ENCODE measurements at places on chromosomes 11 and 22.

DNA sequence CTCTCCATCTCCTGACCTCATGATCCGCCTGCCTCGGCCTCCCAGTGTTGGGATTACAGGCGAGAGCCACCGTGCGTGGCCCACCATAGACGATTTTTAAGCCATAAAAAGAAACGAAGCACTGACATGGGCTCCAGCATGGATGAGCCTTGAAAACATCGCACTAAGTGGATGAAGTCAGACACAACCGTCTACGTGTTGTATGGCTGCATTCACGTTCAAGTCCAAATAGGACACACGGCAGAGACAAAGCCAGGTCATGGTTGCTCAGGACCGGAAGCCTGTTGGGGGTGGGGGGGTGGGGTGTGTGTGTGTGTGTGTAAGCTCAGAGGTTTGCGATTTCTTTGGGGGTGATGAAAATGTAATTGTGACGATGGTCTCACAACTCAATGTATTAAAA lies 10.0 kb downstream of the RRP7A start:
- no peak for DNase-seq

DNA sequence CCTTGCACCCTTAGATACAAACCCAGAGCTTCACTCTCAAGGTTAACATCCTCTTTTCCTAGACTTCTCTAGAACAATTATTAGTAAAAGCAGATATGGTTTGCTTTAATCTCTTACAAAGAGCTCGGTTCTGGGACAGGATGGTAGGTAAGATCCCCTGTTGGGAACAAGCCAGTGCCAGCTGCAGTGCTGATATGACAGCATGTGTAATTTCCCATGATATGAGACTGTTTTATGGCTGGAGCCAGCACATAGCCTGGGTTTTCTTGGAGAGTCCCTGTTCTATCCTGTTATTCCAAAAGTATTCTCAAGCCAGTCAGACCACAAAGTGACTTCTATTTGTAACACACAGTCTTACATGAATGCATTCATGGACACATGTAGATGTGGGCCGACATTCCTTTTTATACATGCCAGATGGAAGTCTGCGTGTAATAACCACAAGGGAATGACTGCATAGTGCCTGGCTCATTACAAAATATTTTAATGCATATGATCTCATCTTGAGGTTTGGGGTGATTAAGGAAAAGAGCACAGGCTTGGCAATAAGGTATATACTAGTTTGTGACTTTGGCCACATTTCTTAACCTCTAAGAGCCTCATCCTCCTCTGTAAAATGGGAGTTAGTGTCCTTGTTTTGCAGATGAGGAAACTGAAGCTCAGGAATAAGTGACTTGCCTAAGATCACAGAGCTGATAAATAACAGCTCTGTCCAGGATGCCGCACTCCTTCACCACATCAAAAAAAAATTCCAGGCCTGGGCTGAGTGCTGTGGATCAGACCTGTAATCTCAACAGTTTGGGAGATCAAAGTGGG lies 21.8 kb downstream of the CLMP start:
- no peak for DNase-seq

GRCh38 chr22:26634189-26634588 lies 12.4 kb downstream of the CRYBA4 start:
- no peak for DNase-seq

DNA sequence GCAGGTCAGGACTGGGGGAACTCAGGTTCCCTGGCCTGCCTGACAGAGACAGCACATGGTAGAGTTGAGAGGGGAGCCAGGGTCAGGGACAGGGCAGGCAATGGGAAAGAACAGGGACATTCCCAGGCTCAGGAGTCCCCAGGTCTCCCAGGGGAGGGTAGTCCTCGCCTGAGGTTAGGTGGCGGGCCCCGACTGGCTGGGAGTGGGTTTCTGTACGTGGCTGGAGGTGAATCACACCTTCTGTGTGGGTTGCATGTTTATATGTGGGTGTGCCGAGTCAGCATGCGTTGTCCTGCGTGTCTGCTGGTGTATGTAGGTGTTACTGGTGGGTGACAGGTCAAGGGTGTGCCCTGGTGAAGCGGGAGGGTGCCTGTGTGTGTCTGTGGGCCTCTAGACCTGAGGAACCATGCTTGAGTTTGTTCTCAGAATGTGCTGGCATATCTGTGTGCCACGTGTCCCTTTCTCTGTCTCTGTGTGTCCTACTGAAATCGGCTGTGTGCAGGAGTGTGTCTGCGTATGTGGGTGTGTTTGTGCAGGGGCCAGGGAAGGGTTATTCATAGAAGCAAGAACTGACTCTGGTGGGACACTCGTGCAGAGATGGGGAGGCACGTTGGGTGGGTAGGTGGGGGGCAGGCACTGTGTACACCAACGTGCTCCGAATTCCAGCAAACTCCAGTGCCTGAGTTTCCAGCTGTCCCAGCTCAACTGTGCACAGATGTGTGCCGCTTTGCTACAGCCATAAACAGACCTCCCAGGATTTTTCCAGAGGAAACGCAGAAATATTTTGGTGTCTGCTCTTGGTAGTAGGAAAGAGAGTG lies 23.8 kb upstream of the OAF start:
- DNase-seq = no peak

DNA sequence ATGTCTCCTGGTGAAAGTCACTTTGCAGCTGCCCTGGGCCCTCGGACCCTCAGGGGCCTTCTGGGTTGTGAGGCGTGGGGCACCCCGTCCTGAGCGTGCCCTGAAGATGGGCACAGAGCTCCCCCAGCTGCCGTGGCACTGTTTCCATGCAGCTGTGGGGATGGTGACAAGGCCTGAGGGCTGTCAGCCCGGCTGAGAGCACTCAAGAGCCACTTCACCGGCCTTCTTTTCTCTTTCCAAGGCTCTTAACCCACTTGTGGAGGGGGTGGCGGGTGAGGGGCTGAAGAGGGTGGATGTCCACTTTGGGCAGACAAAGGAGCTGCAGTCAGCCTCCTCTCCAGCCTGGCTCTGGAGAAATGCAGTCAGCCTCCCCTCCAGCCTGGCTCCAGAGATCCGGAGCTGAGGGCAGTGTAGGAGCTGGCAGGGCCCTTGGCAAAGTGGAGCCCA lies 239.5 kb downstream of the ST3GAL4 start:
- no peak for DNase-seq

- no peak for DNase-seq
These were observed 72.2 kb downstream of the CCDC73 start for GRCh38 chr11:32722255-32722654.

- no peak for DNase-seq
These were observed 1091.9 kb upstream of the TENM4 start for GRCh38 chr11:80532633-80533232.

DNA sequence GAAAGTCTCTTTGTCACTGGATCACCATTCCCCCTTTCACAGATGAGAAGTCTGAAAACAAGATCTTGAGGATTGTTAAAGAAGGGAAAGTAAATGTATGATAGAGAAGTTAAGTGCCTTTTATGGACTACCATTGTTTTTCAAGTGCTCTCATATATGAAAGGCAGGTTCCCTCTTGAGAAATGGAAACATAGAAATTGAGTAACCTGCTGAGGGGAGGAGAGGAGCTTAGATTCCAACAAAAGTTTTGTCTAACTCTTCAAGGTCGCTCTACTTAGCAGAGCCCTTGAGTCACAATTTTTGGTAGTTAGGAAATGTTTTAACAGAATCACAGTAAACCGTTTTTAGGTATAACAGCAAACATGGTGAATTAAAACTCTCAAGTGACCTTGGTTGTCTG lies 80.1 kb downstream of the SVIP start:
- DNase-seq = no peak

- no peak for DNase-seq
These were observed 71.5 kb downstream of the SIK3 start for GRCh38 chr11:117026593-117027330.

- DNase-seq = no peak
These were observed 78.8 kb downstream of the BBOX1 start for GRCh38 chr11:27119396-27119795.

GRCh38 chr11:126061707-126062678 lies 673 bp downstream of the CDON start:
- peak; percentile 12 for DNase-seq

DNA sequence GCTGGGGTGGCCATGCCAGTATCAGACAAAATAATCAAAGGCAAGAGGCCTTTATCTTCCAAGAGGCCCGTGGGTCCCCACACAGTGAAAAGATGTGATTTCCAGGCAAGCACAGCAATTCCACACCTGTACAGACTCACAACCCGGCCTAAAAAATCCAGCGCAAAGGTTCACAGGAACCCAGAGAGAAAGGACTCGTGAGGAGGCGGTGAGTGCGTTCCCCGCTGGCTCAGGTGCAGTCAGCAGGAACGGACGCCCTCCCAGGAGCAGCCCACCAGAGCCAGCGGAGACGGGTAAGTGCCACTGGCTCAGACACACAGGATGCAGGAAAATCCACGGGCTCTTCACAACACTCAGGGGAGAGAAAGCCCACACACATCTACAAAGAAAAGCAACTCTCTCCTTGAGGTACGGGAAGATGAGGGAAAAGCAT lies 4.4 kb downstream of the TOLLIP start:
- DNase-seq = no peak

DNA sequence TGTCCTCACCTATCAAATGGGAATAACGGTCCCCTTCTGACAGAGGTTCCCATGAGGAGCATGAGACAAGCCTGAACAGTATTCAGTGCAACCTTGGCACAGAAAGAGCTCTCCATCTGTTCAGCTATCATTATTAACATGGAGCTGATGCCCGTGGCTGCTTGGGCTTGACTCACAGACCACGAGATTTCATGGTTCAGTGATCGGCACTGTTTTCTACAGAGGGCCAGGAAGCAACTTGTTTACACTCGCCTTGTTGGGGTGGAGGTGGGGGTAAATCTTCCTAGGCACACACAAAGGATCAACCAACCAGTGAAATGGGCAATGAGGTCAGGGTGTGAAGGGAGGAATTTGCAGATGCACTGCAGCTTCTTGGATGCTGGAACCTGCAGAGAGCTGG lies 88.2 kb downstream of the CWC15 start:
- no peak for DNase-seq

- peak; percentile 1 for DNase-seq
These were observed 213.1 kb downstream of the INSC start for GRCh38 chr11:15327786-15328231.

DNA sequence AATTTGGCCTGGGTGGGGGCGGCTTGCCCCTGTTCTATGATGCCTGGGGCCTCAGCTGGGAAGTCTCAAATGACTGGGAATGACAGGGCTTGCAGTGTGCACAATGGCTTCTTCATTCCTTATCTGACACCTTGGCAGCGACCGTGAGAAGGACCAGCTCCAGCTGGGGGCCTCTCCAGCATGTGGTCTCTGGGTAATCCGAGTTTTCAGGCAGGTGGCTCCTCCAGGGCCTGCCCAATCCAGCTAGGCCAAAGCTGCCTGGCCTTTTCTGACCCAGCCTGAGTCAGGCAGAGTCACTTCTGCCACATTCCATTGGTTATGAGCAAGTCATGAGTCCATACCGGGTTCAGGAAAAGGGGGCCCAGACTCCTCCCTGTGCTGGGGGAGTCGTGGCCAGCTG lies 646.0 kb downstream of the OPCML start:
- DNase-seq = no peak

DNA sequence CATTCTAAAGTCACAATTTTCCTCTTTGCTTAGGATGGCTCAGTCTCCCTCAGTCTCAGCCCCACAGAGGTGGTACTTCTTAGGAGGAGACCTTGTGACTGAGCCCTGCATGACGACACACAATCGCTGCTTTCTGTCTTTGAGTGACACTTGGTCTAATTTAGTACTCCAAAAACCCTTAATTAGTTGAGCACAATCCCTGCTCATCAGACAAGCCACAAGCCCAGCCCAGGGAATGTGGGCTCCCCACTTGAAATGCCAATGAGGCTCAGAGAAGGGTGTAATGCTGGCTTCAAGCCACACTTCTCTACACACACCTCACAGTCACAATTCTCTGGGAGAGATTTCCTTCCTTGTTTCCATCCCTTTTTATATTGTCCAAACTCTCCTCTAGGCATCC lies 101.8 kb downstream of the FEZ1 start:
- no peak for DNase-seq

DNA sequence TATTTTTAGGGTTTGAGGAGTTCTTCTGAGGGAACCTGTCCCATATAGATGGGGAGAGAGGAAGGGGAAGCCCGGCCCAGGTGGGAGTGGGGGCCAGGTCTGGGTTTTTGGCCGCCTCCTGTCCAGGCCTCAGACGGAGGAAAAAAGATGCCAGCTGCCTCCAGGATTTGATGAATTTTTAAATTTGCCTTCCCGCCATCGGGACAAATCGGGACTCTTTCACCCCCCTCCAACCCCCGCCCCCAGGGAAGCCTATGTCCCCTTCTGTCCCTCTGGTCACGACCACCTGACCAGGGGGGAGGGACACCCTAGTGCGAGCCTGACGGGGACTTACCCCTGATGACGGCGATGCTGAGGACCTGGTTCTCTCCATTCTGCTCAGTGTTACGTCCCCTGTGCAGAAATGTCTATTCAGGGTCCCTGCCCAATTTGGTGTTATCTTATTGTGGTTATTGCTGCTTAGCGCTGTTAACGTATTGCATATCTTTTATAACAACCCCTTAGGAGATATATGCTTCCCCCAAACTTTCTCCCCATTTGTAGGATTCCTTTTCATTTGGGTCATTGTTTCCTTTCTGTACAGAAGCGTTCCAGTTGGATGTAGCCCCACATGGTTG lies 115.9 kb upstream of the GRK3 start:
- DNase-seq = no peak

GRCh38 chr22:21064917-21065864 lies 19.4 kb downstream of the LRRC74B start:
- no peak for DNase-seq

- DNase-seq = no peak
These were observed 22.7 kb upstream of the TMPRSS5 start for GRCh38 chr11:113728814-113729213.

GRCh38 chr11:90407350-90407749 lies 184.5 kb upstream of the CHORDC1 start:
- DNase-seq = no peak

DNA sequence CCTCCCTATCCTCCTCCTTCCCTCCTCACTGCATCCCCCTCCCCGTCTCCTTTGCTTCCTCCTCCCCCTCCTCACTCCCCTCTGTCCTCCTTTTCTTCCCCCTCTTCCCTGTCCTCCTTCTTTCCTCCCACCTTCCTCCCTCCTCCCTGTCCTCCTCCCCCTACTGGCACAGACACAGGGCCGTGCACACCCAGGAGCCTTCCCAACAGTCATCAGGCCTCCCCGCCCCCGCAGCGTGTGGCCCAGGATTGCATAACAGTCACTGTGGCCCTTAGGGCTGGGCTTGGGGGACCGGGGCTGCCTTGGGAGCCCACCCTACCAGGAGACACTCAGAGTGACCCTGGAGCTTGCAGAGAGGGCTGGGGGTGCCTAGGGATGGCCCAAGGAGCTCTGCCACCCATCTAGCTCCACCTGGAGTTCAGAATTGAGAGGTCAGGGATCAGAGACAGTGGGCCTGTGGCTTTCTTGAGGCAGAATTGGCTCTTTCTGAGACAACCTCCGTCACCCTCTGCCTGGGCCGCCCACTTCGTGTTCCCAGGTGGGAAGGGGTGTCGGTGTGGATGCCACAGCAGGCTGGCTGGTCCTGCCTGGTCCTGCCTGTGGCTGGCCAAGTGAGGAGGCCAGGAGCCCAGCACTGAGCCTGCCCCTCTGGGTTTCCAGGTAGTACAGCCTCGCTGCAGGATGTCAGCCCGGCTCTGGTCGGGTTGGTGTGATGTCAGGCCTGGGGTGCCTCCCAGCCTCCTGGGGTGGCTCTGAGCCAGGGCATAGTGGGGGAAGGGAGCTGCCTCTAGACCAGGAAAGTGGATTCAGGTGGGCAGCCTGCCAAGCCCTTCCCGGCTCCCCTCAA lies 1.6 kb downstream of the SPI1 start:
- DNase-seq = no peak

- DNase-seq = no peak
These were observed 2238.8 kb downstream of the LRRC4C start for GRCh38 chr11:39220501-39221230.

Data from stimulated activated CD4-positive, alpha-beta T cell treated with anti-CD3 and anti-CD28 coated beads, Interleukin-2, amount 100 ng/mL, for 48 hours (primary cell).